ENCODE measurements at places on chromosomes 7 and 10. TPM values are rescaled to one million over a fixed set of nuclear protein-coding genes. Genes with fewer than 3 reads are reported as not detected.

TSPAN12 gene
- 17.6 TPM for total RNA-seq

DNA sequence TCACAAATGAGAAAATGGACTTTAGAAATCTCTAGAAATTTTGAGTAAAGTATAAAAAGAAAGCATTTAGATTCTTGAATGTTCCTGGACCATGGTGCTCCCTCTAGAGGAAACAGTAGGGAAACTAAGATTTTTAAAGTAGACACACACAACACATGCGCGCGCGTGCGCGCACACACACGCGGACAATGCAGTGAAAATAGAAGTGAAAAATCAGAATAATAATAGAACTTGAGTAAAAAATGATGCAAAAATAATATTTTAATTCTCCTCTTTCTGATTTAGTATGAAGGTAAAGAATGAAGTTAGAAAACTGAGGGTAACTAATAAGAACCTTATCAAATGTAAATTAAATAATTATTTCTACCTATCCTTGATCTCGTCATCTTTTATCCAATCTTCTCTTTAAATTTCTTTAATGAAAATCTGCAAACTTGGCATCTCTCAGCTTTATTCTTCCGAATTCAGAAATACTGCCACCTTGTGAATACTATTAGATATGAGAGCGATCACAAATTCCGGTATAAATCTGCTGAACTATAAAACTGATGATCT lies 117.0 kb upstream of the AMPH start:
- no peak for DNase-seq

BMPER gene
- total RNA-seq: 2.7 TPM

- no peak for DNase-seq
Measured at GRCh38 chr10:111648046-111648445, 535.5 kb downstream of the GPAM start.

GRCh38 chr10:4541292-4541691 lies 284.7 kb upstream of the AKR1E2 start:
- peak; percentile 92 for DNase-seq

- no peak for DNase-seq
Measured at GRCh38 chr10:6353526-6353925, 150.8 kb downstream of the PFKFB3 start.

MOGAT3 gene
- total RNA-seq: not detected

DNA sequence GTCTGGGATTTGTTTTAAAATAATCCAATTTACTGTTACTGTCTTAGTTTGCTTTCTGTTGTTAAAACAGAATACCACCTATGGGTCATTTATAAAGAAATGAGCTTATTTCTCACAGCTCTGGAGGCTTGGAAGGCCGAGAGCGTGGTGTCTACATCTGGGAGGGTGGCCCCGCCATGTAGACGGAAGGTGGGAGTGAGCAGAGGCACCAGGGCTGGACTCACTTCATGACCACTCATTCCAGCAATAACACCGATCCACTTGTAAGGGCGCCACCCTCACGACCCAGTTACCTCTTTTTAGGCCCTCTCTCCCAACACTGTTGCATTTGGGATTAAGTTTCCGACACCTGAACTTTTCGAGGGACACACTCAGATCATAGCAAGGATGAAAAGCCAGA lies 36.2 kb upstream of the CFAP46 start:
- no peak for DNase-seq

DNA sequence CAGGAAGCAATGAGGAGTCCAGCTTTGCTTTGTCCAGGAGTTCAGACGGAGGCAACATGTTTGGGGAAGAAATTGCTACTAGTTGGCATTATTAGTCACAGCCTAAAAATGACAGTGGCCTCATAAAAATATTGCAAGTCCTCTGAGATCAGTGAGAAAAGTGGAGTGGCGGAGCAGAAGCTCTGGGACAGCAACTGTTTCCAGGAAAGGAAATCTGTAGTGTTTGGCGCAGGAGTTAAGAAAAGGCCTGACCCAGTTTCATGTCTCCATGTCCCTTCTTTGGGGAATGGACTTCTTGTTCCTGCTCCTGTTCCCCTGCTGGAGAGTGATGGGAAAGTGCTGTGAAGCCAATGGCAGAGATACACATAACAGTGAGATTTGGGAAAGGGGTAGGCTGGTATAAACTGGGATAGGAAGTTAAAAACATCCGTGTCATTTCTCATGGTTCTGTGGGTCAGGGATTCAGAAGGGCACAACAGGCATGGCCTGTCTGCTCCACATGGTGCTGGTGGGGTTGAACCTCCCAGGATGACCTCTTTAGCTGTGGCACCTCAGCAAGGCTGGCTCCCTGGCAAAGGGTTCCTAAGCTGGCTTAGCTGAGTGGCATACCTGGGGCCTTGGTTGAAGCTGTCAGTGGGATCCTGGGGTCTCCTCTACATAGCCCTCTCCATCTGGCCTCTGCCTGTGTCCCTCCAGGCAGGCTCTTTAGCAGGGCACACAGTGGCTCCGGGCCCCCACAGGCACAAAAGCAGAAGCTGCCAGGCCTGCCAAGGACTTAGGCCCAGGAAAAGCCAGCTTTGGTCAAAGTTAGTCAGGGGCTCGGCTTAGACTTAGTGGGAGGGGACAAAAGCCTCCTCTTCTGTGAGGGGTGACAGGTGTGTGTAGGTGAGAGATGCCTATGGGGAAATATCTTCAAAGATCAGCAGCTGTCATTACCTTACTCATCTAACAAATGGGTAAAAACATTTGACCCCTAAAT lies 77.7 kb downstream of the WDFY4 start:
- no peak for DNase-seq

DNA sequence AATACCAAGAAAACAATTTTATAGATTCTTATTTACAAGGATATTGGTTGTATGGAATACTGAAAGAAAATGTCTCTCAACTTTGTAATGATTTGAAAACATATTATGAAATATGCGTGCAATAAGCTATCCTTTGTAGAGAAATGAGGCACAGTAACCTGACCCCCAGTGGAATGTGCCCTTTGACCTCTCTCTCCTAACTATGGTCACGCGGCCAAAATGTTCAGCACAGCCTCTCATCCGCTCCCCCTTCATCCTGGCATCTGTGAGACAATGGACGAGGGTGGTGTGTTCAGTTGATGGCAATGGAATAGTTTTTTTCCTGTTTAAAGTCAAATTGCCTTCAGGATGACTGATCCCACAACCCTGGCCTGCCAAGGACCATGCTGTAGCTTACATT lies 13.3 kb downstream of the BEND7 start:
- no peak for DNase-seq

DNA sequence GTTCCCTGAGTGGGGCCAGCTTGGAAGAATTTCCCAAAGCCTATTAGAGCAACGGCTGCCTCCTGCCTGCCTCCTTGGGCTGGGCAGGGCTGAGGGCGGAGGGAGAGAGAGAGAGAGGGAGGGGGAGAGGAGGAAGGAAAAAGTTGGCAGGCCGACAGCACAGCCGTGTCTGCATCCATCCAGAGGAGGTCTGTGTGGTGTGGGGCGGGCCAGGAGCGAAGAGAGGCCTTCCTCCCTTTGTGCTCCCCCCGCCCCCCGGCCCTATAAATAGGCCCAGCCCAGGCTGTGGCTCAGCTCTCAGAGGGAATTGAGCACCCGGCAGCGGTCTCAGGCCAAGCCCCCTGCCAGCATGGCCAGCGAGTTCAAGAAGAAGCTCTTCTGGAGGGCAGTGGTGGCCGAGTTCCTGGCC lies at the start of gene AQP1:
Gene AQP1 (plus strand): TSS at position 293 of the 409 bp plus-strand sequence. CDS start 57 bp downstream, at position 350.
- no peak for DNase-seq

- no peak for DNase-seq
Measured at GRCh38 chr10:3036155-3037021, 31.0 kb upstream of the PFKP start.

FBXO24 gene
- not detected for total RNA-seq

WEE2 gene
- not detected for total RNA-seq

GRCh38 chr10:31123946-31124345 lies 92.3 kb upstream of the ZNF438 start:
- no peak for DNase-seq

GRCh38 chr7:31028417-31028992 lies 23.6 kb upstream of the ADCYAP1R1 start:
- DNase-seq: no peak

FEZF1 gene
- not detected for total RNA-seq

DNA sequence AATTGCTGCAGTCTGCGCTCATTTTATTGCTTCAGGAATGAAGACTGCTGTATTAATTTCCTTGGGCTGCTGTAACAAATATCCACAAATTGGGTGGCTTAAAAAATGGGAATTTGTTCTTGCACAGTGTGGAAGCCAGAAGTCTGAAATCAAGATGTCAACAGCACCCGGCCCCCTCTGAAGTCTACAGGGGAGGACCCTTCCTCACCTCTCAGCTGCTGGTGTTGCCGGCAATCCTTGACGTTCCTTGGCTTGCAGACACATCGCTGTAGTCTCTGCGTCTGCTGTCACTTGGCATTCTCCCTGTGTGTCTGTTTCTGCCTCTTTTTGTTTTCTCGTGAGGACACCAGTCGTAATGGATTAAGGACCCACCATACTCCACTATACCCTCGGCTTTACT lies 166.2 kb downstream of the PTPN20 start:
- DNase-seq: no peak

DNA sequence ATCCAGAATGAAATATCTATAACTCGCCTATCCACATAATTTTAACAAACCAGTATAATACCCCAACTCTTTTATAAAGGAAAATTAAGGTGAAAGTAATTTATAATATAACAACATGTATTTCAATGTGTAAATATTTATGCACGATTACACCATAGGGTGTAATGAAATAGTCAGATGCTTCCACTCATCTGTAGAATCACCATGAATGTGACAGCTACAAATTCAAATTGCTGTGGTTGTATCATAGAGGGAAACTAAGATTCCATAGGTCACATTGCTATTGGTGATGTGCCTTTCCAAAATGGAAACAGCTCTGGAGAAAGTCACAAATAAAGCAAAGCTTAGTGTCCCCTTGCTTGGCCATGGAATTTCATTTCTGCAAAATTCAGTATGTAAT lies 95.7 kb downstream of the CPED1 start:
- no peak for DNase-seq

Data from glomerular endothelial cell (primary cell).